Anterior cingulate cortex (tissue), 58 donors: ENCODE measurements at places on chromosomes 7 and 10.

DNA sequence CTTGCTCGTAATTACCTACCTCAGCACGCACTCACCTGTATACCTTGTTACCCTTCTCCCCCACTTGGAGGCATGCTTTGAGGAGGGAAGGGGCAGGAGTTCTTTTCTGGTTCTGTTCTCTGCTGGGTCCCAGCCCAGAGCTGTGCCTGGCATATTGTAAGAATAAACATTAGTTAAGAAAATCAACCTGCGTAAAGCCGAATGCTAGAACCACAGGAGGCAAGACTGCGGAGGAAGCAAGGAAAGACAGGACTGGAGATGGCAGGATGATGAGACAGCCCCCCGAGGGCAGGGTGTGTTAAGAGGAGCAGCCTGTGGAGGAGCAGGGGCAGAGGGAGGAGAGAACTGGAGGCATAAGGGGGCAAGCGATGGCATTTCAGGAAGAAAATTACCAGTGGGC is 9.5 kb downstream of the C10orf53 start:
- DNase-seq: no peak

GRCh38 chr7:41948503-41948902 is 245.6 kb upstream of the INHBA start:
- DNase-seq: no peak

DNA sequence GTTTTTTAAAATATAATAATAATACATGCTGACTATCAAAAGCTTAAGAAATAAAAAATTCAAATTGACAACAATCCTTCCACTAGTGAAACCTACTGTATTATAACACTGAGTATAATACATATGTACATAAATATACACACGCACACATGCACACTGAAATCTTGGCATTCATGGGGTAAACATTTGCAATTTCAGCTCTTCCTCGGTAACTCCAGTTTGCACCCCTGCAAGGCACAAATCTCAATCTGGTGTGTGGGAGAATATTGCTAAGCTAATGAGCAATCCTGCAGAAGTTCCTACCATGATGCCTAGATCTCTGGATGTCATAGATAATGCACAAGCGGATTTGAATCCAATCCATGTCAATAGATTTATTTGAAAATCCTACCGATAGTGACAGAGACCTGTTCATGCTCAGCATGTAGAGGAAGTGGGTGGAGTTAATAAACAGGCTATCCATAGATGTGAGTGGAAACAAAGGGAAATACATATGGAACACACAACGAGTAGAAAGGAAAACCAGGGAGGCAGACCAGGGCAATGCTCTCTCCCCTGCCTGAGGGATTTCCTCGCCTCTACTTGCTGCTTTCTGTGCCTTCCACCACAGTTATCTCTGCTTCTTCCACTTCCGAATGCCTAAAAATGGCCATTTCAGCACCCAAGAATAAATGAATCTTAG is 38.1 kb upstream of the LANCL2 start:
- no peak for DNase-seq

- DNase-seq: no peak
Measured at GRCh38 chr10:131436458-131436857, 124.9 kb upstream of the TCERG1L start.

DNA sequence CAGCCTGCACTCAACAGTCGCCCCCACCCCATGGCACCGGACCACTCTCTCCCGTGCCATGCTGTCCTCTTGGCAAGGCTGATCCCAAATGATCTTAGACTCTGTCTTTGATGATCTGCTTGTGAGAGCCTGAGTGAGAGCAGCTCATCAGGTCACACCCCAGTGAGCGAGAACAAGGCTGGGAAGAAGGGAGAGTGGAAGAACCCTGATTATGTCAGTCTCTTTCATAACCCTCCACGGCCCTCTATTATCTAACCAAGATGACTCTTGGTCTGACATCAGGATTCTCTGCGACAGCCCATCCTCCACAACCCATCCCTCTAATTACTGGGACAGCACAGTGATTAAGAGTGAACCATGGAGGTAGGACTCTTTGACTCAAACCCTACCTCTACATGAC is 53.1 kb upstream of the C7orf33 start:
- DNase-seq: no peak

DNA sequence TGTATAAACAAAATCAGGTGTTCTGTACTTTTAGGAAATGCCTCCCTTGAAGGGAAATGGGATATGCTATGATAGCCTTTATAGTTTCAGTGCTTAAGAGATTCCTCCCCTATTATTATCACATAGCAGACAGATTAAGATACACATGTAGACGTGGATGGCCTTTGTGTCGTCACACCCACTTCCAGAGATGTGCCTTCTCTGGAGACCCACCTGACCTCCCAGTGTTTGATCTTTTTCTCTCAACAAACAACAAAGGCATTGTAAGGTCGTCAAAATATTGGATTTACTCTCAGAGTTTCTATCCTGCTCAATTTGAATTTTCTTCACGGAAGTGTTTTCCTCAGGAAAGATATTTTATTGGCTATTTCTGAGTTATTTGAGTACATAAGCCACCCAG is 25.7 kb upstream of the C1GALT1 start:
- no peak for DNase-seq
